ENCODE measurements at places on chromosomes 7 and 10.

DNA sequence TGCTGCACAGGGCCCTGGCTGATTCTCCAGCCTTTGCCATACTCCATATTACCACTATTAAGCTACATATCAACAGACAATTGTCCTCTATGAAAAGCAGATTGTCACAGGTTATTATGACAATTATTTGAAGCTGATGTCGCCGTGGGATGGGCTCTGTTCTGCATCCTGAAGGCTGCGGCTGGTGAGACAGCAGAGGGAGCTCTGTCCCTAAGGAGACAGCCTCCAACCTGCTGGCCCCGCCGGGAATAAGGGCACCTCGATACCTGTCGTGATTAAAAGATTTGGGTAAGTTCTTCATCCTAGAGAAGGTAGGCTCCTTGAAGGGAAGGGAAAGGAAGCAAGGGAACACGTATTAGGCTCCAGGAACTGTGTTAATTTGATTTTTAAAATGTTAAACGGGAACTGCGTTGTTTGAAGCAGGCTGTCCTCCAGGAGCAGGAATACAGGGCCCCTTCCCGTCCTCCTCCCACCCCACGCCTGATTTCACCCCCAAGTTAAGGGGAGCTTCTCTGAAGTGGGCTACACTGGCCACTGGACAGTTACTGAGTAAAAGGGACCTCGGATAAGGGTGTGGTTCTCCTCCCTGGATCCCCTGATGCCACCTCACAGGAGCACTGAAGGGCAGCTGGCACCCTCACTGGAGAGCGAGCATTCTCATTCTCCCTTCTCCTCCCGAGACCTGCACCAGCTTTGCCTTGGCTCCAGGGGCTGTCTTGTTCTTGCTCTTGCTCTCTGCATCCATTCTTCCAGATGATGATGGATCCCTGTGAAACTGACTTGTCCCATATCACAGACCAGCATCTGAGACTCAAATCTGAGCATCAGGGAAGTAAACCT is 11.8 kb upstream of the TIAL1 start:
- DNase-seq = no peak

- DNase-seq = no peak
These were observed 340.8 kb downstream of the ARL4A start for GRCh38 chr7:13028036-13028824.

- DNase-seq = no peak
These were observed 194.0 kb downstream of the HECW1 start for GRCh38 chr7:43306404-43306803.

GRCh38 chr10:482051-482501 is 207.4 kb downstream of the DIP2C start:
- no peak for DNase-seq

GRCh38 chr7:136685501-136686173 is 182.8 kb upstream of the CHRM2 start:
- DNase-seq = no peak

DNA sequence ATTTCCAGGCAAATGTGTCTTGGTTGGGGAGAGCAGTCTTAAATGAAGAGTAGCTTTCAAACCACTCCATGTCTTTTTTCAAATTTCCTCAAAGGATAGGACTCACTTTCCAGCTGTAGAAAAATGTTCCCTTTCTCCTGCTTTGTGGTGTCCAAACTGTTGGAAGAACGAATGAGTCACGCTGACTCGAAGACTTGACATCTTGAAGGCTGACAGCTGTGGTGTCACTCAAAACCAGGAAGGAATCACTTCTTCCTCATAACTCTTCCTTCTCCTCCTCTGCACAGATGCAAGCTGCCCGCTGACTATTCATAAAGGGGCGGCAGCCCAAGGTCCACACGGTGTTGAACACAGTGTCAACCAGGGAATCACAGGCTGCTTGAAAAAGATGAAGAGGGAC is 19.2 kb downstream of the PLA2G12B start:
- no peak for DNase-seq

GRCh38 chr7:28179120-28180030 is 1.2 kb downstream of the JAZF1 start:
- peak; percentile 54 for DNase-seq

Data from stimulated activated CD4-positive, alpha-beta T cell treated with anti-CD3 and anti-CD28 coated beads, Interleukin-15, amount 100 ng/mL, for 48 hours (primary cell).